Stimulated activated CD4-positive, alpha-beta T cell treated with anti-CD3 and anti-CD28 coated beads, Interleukin-15, amount 100 ng/mL, for 48 hours (primary cell): ENCODE measurements at places on chromosomes 5 and 9.

- DNase-seq = no peak
Measured at GRCh38 chr5:138372653-138373052, 20.2 kb downstream of the KDM3B start.

GRCh38 chr9:33340186-33340585, 49.9 kb downstream of the NFX1 start:
- no peak for DNase-seq

GRCh38 chr9:19440823-19441580, 32.2 kb downstream of the ACER2 start:
- no peak for DNase-seq

DNA sequence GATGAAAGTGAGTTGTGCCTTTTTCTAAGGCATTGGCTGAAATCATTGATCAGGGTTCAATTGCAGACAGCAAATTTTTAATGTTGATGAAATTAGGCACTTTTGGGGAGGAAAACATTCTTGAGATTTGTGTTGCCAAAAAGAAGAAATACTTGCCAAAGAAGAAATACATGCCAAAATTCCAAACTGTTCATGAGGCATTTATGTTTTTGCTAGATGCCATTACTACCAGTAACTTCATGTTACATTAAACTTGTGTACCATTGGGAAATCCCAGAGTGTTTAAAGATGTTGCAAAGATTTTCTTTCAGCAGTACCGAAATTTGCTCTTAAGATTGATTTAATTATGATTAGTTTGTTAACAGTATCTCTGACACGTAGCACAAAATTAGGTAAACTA, 7.0 kb downstream of the XRCC4 start:
- no peak for DNase-seq

GRCh38 chr9:76676857-76677256, 87.4 kb upstream of the PCA3 start:
- no peak for DNase-seq

GRCh38 chr9:133558191-133559126, 24.0 kb downstream of the ADAMTSL2 start:
- DNase-seq = peak; percentile 12

DNA sequence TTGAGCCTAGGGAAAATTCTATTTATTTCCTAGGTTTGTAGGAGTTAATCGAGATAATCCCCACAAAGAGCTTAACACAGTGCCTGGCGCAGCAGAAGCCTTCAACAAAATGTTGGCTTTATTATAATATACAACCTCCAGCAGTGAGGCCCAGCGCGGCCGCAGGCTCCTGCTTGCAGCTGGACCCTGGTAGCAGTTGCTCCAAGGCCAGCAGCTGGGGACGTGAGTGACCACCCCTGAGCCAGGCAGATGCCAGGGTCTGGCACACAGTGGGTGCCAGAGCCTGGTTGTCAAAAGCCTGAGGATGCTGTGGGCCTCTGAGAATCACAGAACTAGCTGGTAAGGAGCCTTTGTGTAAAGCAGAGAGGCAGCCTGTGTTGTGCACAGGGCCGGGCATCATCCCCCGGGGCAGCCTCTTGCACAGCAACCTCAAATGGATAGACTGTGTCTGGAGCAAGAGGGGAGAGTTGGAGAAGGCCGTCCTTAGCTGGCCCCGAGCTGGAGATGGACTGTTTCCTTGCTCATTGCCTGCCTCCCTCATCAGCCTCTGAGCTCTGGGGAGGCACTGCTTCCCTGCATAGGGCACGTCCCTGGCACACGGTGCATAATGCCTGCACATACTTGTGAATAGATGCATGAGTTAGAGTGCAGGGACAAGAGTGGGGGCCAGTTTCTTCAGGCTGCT, 17.3 kb downstream of the CSF1R start:
- DNase-seq = no peak

GRCh38 chr5:149586708-149587318, 5.5 kb downstream of the ARHGEF37 start:
- DNase-seq = no peak

- DNase-seq = no peak
Measured at GRCh38 chr5:142834504-142834903, 64.3 kb downstream of the ARHGAP26 start.

GRCh38 chr5:172350212-172351181, 66.9 kb upstream of the UBTD2 start:
- no peak for DNase-seq

DNA sequence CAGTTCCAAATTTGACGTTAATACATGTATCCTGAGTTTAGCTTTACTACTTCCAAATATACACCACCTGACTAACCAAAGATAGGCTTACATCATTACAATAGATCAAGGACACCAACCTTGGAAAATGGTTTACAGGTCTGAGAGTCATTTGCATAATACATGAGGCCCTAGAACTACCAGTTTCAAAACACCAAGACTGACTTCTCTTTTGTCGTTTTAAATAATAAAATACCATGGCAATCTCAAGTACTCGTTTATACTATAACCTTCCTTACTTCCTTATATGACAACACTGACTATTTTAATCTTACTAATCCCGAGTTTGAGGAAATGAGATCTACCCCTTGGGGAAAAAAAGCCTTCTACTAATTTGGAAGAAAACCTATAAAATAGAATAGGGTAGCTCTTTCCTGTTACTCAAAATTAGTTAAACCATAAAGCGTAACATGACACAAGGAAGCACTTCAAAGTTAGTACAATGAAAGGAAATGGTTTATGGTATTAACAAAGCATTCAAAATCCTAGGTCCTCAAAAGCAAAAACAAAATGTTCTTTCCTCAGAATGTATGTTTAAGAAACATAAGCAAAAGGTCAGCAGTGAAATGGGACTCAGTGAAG, 42.1 kb downstream of the UBQLN1 start:
- no peak for DNase-seq

GRCh38 chr5:158165647-158166046, 306.7 kb upstream of the CLINT1 start:
- DNase-seq = no peak

- no peak for DNase-seq
Measured at GRCh38 chr5:52988335-52989024, 672 bp upstream of the ITGA2 start.

GRCh38 chr9:13487498-13487897, 208.0 kb upstream of the MPDZ start:
- no peak for DNase-seq

DNA sequence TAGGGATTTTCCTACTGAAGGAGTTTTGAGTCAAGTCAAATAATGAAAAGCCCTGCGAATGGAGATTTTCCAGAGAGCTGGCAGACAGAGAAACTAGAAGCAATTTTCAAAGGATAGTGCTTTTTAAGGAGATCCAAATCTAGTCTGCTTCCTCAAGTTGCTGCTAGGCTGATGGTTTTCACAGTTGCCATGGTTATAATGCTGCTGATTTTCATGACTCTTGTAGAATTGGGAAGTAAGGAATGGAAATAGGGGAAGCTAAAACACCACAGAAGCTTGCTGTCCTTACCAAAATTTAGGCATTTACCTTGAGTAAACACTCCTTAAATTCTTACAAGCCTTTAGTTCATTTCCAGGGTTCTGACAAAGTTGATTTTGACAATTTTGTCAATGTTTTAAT, 30.1 kb upstream of the HAPLN1 start:
- no peak for DNase-seq
